ENCODE measurements at places on chromosomes 3 and 15.

GRCh38 chr3:16069149-16069922, 105.1 kb upstream of the GALNT15 start:
- DNase-seq = peak; percentile 74

DNA sequence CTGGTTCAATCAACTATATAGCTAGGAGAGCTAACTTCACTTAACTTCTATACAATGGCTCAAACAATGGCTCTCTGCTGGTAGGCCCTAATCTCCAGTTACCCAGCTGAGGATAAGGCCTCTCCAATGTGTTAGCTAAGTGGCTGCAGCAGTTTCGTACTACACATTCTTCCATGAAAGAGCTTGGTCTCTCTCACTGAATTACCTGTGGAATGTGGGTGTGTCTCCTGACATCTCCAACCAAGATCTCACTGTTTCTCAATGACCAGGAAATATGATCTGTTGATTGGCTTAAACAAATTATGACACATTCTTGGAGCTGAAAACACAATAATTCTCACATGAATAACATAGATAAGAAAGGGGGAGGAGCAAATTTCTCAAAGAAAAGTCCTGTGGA, 169.8 kb upstream of the ROBO1 start:
- DNase-seq = peak; percentile 41

GRCh38 chr15:29003191-29003839, 117.5 kb downstream of the APBA2 start:
- no peak for DNase-seq

GRCh38 chr3:139107424-139108252, 62.9 kb upstream of the PRR23C start:
- DNase-seq = no peak

- no peak for DNase-seq
Observed at GRCh38 chr15:63899193-63899592, 65.4 kb upstream of the HERC1 start.

- DNase-seq = no peak
Observed at GRCh38 chr15:54582863-54583643, 604.8 kb downstream of the UNC13C start.

- DNase-seq = no peak
Observed at GRCh38 chr3:47473391-47473790, 2.4 kb downstream of the SCAP start.

- DNase-seq = peak; percentile 5
Observed at GRCh38 chr3:131231710-131232389, 149.7 kb upstream of the NUDT16 start.

DNA sequence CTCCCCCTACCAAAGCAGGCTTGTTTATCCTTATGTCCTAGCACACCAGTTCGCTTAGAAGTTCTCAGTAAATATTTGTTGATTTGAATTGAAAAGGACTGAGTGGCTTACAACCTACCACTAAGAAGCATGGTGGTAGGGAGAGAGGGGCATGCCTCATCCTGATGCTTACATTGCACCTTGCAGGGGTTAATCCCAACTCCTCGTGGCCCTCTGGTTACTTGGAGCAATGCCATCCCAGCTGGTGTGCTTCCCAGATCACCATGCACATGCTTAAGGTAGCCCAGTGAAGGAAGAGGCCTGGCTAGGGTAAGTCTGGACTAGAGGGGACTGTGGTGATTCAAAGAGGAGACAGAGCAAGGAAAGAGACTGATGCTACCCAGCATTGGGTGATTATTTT, 253.3 kb downstream of the CLSTN2 start:
- DNase-seq = no peak

DNA sequence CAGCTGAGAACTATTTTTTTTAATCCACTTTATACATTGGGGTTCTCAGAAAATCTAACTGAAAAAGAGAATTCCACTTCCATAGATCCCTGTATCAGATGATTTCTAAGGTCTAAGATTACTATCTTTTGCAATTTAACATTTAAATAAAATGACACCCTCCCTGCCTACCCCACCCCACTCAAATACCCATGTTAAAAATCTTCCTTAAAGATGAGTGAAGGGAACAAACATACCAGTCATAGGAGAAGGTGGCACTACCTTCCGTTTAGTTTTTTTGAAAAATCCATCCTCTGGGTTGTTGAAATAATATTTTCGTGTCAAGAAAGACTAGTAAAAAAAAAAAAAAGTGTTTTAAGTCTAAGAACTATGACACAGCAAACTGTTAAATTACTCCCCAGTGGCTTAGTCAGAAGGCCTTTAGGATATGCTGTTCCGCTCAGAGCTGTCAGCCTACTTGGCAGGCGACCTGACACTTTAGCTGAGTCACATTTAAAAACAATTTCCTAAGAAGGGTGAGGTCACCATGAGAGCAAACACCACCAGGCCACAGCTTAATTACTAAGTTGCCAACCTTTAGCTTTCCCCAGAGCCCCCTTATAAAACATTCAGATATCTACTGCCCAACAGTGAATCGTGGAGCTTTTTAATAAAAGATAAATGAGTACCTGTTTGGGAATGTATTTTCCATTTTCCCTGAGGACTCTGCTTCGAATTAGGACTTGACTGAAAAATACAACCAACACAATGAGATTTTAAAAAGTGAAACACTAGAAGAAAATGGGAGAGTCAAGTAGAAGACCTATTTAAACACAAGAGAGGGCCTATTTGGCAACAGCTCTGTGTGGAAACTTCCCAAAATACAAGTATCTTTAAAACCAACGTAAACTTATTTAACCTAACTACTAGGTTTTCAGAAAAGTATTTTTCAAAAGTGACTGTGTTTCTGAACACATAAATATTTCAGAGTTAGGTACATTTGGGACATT, 9.6 kb downstream of the EMC3 start:
- peak; percentile 97 for DNase-seq

GRCh38 chr3:40989141-40990061, 209.9 kb upstream of the CTNNB1 start:
- no peak for DNase-seq

GRCh38 chr3:128321418-128321817, 145.3 kb downstream of the DNAJB8 start:
- DNase-seq = no peak

DNA sequence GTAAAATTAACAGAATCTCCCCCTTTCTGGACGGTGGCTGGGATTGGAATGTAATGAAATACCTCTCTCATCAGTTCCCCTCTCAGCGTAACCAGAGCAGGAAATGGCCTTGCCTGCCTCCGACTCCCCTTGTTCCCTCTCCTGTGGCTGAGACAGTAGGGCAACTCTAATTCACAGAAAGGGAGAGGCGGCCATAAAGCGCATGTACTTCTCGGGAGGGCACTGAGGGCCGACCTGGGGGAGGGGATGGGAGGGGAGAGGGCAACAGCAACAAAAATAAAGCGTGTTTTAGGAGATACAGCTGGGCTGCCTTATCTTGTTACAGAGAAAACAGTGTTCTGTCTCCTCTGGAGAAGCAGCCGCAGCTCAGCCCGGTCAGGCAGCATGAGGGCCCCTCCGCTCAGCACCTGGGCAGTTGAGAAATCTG, 783.3 kb upstream of the ARRDC4 start:
- no peak for DNase-seq

GRCh38 chr3:151393941-151394340, 9.4 kb upstream of the P2RY12 start:
- no peak for DNase-seq

- no peak for DNase-seq
Observed at GRCh38 chr3:150278843-150279381, 129.2 kb upstream of the TSC22D2 start.

- no peak for DNase-seq
Observed at GRCh38 chr3:143215059-143215458, 95.5 kb downstream of the CHST2 start.

DNA sequence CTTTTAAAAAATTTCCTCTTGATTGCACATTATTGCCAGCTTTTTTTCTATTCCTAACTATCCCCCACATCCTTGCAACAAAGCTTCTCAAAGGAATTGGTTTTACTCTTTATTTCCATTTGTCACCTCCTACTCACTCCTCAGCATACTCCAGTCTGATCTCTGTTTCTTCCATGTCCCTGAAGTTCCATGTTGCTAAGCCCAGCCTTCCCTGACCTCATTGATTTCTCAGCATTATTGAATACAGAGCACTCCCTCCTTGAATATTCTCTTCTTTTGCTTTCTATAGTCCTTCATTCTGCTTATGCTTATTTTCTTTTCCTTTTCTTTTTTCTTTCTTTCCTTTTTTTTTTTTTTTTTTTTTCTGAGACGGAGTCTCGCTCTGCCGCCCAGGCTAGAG, 10.7 kb downstream of the ARID3B start:
- DNase-seq = no peak

DNA sequence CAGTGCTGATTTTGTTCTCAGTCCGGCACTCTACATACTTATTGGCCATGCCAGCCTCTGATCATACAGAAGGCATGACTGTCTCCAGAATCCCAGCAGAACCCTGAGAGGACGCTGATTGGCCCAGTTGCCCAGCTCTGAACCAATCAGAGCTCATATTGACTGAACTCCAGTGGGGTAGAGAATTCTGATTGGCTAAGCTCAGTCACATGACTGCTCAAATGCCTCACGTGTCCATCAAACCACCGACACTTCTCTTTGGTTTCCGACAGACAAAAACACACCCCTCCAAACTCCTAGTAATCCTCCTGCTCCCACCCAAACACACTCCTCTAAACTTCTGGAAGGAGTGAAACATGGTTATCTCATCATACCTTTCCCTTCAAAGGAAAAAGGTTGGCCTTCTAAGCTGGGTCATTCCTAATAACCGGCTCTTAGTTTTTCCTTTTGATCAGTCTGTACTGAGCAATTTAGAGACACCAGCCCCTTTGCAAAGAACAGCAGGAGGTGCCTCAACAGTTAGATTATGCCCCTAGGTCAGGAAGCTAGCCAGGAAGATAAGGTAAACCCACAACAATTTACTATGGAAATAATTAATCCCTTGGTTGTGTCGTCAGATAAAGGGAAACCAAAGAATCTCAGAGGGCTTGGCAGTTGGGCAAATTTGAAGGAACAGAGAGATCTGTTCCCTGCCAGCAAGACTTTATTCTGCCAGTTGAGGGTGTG, 187.8 kb downstream of the TLE3 start:
- DNase-seq = no peak

DNA sequence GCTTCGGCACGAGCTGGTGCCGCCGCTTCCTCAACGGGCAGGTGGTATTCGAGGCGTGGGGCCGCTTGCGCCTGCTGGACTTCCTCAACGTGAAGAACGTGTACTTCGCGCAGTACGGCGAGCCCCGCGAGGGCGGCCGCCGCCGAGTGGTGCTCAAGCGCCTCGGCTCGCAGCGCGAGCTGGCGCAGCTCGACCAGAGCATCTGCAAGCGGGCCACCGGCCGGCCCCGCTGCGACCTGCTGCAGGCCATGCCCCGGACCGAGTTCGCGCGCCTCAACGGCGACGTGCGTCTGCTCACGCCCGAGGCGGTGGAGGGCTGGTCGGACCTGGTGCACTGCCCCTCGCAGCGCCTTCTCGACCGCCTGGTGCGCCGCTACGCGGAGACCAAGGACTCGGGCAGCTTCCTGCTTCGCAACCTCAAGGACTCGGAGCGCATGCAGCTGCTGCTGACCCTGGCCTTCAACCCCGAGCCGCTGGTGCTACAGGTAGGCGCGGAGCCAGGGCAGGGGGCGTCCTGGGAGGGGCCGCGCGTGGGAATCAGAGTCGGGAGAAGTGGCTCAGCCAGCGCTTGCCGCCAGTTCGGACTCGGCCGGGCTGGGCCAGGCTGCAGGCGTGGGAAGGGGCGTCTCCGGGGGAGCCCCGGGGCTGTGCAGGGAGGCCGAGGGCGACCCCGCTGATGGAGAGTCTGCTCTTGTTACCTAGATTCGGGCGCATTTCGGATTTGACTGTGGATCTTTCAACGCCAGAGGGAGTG, 1.1 kb downstream of the DIPK2A start:
- DNase-seq = peak; percentile 89

DNA sequence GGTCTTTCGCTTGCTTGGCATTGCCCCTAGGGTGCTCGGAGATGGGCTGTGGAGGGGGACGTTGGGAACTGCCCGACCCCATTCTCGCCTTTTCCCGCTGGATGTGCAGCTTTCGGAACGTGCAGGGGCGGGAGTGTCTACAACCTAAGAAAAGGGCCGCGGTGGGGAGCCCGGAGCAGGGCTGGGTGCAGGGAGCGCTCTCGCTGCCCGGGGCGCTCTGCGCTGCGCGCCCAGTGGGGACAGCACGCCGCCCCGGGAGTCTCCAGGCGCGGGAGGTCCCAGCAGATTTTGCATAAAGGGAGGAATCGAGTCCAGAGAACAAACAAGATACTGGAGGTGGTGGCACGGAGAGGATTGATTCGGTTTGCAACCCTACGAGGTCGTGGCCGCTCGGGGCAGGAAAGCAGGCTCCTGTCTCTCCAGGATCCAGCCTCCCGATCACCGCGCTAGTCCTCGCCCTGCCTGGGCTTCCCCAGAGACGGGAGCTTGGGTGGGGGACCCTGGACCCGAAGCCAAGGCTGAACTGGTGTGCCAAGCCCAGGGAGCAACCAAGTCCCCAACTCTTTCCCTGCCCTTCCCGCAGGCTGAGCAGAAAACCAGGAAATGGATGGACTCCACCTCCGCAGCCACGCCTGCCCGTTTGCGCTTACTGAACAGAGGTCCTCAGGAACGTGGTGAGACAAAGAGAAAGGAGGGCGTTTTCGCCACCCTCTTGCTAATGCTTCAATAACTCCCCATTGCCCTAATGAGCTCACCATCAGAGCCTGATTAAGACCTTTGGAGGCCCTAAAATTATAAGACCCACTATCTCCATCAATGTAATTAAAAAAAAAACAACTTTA, 59.7 kb downstream of the NOX5 start:
- peak; percentile 73 for DNase-seq

- DNase-seq = no peak
Observed at GRCh38 chr3:9875448-9875847, 4.6 kb downstream of the CIDEC start.

GRCh38 chr3:32323604-32324003, 68.0 kb upstream of the CMTM7 start:
- no peak for DNase-seq

DNA sequence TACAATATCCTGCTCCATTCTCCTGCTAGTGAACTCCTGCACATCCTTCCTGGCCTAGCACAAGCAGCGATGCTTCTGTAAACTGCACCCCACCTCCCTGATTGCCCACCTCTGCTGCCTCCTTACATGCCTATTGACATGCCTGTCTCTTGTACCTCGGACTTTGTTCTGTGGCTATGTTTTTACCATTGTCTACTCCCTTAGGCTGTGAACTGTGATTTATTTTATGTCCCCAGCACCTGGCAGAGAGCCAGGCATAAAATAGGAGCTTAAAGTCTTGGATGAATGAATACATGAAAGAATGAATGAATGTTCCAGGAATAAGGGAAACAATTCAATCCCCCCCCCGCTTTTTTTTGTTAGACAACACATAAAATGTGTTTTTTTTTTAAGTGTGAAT, 210.0 kb downstream of the MYRIP start:
- DNase-seq = no peak

DNA sequence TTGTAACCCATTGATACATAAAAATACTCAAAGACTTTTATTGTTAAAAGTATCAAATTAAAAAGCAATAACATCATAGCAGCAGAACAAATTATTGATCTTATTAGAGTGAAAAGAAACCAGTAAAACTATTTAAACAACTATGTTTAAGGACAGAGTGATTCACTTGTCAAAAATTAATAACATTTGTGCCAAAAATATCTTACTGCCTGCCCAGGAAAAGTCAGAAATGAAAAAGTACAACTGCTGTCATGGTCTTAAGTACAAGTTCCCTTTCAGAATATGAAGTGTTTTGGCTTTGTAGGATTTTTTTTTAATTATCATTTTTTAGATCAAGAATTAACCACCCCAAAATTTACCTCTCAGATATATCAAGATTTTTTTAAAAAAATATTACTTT, 3.4 kb downstream of the IFT57 start:
- no peak for DNase-seq

Measured in MCF 10A (cell line).